ENCODE measurements at places on chromosomes 12 and 14.
A peak's percentile ranks its signal among the peaks of the same experiment; 100 is the strongest.

GRCh38 chr14:101730626-101731186 is 30.8 kb upstream of the PPP2R5C start:
- no peak for DNase-seq

DNA sequence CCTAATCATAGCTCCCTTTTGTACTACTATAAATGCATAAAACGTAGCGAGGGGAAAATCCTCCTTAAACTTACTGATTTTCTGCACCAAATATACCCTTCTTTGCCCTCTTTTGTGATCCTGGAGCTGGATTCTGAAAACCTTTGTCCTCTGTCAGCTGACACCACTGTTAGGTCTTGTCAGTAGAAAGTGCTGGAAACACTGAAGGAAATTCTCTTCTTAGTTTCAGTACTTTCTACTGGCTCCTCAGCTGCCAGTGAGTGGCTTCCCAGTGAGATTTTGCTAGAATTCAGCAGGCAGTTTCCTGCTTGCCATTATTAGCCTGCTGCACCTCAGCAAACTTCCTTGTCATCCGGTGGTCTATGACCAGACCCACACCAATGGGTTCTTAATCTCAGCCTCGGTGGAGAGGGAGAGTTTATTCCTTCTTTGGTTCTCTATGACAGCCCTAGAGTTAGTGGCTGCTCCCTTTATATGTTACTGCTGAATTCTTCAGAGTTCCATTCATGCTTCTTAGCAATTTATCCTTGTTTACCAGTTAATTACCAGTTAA is 476.2 kb downstream of the FSCB start:
- no peak for DNase-seq

DNA sequence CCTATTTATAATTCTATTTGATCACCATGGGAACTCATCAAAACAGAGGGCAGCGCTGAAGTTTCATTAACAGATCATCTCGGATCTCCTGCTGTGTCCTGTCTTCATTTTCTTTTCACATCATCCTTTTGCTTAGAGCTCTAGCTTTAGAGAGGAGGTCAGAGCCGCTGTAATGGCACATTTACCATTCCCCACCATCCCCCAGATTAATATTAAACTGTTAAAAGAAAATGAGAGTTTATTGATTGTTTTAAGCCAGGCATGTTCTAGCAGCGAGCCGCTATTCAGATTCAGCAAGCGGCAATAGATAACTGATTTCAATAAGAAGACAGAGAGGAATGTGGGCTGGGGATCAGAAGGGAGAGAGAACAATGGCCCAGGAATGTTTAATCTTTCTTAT is 308.8 kb downstream of the EGLN3 start:
- no peak for DNase-seq

GRCh38 chr12:28486521-28486920 is 296.3 kb downstream of the CCDC91 start:
- DNase-seq = no peak

GRCh38 chr12:20549108-20549719 is 145.9 kb upstream of the SLCO1C1 start:
- DNase-seq = peak; percentile 17
